ENCODE measurements at places on chromosomes 2 and 18.

GRCh38 chr2:152624805-152625204 is 92.5 kb downstream of the PRPF40A start:
- DNase-seq, result no peak

- no peak for DNase-seq
Measured at GRCh38 chr2:44789971-44790721, 151.4 kb upstream of the SIX3 start.

DNA sequence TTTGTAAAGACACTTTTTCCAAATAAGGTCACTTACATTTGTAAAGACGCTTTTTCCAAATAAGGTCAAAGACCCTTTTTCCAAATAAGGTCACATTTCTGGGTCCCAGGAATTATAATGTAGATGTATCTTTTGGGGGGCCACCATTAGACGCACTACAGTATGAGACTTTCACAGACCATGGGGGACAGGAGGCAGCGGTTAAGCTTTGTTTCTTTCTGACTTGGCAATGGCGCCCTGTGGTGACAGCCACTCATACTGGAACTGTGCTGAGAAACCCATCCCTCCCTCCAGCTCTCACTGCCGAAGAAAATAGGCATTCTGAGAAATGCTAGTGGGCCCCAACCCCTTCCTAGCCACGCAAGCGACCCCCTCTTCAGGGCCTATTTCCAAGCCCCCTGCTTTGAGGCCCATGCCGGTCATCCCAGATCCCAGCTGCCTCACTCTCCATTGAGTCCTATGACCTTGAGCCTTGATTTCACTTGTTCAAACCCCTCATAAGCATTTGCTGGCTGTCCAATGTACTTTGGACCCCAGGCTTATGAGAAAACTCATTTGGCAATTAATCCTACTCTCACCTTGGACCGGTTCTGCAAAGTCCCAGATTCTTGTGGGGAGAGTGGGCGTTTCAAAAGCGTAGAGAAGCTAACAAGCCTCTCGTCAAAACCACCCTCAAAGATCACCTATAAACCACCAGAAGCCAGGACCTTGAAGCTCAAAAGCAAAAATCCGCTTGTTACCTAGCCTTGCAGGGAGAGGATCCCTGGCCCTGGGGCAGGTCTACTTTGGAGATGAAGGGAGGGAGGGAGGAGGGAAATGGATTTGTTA is 11.3 kb upstream of the SPATA3 start:
- DNase-seq, result no peak

- DNase-seq, result no peak
Measured at GRCh38 chr18:73901151-73901550, 246.5 kb downstream of the FBXO15 start.

DNA sequence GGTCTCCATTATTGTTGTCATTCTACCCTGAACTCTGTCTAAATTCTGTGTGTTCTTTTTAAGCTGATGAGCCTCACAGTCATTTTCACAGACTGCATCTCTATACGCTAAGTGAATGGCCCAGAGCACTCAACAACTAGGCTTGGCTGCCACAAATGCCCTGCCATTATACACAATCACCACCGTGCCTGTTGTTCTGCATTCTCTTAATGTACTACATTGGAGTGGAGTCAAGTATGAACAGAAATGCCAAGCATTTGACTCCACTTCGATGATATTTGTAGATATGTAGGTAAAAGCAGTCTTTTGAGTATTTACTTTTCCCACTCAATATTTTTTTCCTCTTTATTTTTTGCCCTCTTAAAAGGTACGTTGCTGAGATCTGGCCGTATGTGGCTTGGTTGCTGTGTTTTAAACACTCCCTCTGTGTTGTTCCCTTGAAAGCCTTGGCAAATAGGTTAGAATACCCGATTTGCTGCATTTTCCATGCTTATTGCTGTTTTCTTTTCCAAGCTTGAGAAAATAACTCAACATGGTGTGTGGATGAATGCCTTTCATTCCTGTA is 36.2 kb upstream of the TMEFF2 start:
- DNase-seq, result no peak

DNA sequence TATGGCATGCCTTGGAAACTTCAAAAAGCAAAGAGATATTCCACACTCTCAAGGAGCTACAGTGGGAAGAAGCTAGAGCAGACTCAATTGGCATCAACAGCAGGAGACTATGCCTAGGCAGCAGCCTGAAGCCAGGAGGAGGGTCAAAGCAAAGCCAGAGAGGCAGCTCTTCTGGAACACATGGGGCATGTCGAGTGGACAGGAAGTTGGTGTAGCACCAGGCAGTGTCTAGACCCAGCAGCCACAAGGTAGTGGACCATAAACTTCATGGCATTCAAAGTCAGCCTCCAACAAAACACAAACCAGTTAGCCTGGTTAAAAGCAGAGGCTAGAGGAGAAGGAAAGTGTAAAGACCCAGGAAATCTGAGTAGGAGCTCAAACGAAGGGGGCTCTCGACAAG is 311.2 kb upstream of the PKDCC start:
- no peak for DNase-seq

GRCh38 chr2:158315000-158315399 is 141.6 kb downstream of the CCDC148 start:
- no peak for DNase-seq

DNA sequence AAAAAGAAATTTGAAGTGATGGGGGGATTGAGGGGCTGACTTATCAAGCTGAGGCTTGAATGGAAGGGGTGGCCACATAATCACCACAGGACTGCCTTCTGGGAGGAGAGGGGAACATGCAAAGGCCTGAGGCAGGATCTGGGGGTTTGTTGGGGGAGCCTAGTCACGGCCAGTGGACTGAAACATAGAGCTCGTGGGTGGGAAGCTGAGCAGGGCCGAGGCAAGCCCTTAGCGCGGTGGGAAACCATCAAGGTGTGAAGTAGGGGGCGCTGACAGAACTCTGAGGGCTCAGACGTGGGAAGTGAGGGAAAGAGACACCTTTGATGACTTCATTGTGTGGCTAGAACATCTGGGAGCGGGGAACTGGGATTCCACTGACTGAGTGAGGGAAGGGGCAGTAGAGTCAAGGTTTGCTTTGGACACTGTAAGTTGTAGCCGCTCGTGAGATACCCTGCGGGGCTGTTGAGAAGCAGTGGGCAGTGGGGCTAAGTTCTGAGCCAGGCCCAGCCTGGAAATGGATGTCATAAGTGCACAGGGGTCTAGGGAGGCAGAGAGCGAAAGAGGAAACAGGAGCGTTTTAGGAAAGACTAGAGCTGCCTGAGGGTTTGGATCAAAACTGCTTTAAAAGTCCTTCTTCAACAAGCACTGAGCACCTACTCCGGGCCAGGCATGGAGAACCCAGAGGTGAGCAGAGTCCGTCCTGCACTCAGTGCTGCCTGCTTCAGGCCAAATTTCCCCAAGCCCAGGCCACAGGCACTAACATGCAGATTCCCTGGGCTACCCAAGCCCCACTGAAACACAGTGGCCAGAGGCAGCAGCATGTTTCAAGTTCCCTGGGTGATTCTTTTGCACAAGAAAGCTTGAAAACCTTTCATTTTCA is 686 bp upstream of the SNORC start:
- no peak for DNase-seq

DNA sequence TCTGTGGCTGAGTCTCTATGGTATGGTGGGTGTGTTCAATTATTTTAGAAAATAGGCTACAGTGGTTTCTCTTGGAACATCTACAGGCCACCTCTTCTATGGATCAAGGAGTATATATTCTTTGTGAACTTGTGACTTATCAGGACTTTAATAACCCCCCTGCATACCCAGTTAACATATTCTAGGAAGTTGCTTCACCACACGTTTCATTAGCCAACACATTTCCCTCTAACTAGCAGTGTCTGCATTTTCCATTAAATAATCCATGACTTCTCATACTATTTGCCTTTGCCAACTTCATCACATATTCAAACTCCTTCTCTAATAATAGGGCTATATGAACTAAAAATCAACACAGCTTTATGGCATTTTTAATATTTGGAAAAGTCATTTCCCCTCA is 187.6 kb upstream of the ARL4C start:
- no peak for DNase-seq

- no peak for DNase-seq
Measured at GRCh38 chr2:119795309-119796303, 35.9 kb downstream of the PTPN4 start.

GRCh38 chr2:177547122-177547521 is 154.5 kb downstream of the AGPS start:
- DNase-seq, result no peak

DNA sequence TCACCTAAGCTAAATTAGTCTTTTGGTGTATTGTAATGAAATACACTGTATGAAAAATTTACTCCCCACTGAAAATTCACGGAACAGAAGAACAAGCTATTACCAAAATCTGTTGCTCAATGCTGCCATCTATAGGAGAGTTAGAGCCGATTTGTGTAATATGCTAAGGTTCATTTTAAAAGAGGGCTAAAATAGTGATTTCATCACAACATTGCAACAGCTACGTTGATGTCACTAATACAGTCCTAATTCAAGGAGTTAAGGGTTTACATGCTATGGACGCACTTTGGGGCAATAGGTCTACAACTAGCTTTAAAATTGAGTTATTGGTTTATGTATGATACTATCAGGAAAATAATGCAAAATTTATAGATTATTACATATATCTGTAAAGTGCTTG is 3.0 kb upstream of the IRS1 start:
- no peak for DNase-seq

DNA sequence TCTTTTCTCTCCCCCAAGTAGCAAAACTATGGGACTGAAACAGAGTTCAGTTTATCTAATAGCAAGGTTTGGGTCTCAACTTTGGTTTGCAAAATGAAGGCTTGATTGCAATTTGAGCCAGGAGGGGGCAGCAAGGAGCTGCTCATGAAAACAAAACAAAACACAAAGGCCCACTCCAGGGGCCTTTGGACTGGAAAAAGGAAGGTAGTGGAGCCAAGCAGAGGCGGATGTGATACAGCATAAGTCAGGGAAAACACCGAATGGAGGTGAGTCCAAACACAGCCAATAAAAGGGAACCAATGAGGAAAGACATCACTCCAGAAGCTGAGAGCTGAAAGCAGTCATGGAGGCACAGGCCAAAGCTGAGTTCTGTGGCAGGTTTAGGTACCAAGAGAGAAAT is 799.7 kb upstream of the ACVR2A start:
- no peak for DNase-seq

GRCh38 chr18:46728219-46728930 is 28.5 kb downstream of the ST8SIA5 start:
- no peak for DNase-seq

DNA sequence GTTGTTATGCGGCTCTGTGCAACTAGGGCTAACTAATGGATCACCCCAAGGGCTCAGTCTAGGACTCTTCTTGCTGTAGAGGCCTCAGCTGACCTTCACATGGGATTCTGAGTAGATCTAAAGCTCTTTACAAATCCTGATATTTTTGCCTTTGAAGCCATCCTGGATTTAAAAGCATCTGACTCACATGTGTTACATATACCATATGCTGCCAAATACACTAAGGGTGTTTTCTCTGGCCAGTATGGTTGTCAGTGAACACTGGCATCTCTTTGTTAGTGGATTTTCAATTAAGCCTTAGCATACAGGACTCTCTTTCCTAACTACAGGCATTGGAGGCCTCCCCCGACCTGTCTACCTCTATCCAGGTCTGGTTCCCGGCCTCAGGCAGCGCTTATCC is 992.8 kb upstream of the FANCL start:
- no peak for DNase-seq

DNA sequence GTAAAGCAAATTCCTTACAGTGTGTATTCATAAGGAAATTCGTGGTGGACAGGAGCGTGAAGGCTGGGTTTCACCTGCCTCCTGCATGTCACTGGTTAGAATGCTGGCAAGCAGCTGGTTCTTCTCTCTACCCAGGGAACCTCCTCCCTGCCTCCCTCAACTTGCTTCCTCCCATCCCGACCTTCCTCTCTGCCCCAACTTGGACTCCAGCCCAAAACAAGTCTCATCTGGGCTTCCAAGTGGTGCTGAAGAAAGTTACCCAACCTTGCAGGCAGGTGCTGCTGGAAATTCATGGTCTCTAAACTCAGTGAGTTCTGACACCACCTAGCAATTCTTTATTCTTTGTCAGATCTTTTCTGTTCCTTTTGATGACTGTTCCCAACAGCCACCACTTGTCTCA is 184.5 kb downstream of the BCL2 start:
- DNase-seq, result no peak

DNA sequence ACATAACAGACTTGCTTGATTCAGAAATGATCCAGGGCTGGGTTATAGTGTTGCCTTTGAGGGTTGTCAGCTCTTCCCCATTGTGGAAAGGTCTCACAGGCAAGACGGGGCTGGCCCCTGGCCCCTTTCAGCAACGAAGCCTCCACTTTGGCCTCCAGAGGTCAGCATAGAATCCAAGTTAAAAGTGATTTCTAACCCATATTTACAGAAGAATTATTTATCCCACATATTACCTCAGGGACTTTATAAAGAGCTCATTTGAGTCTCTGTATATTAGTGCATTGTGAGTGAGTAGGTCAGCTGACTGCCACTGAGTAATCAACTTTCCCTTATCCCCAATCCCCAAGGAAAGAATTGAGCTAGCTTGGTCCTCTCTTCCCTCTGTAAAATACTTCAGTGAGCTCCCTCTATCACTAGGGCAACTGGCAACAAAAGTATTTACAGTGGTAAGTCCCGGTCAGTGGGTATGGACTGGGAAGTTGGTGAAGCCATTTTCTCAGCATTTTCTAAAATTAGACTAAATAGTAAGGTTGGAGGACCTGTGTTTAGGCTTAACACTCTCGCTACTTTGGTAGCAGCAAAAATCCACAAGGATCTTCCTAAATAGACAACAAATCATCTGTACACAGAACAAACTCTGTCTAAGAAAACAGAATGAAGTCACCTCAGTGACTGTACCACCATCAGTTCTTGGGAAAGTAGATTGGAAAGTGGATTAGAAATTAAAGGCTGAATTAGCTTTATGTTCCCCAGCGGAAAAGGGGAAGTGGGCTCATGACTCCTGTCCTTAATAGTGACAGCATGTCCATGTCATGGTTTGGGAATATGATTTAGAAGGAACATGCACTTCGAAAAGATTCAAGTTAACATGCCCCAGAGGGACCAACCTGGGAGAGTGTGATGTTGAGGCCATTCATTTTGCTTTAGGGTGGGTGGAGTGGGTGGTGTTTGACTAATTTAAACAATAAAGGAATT is 171.0 kb upstream of the SIX3 start:
- no peak for DNase-seq

DNA sequence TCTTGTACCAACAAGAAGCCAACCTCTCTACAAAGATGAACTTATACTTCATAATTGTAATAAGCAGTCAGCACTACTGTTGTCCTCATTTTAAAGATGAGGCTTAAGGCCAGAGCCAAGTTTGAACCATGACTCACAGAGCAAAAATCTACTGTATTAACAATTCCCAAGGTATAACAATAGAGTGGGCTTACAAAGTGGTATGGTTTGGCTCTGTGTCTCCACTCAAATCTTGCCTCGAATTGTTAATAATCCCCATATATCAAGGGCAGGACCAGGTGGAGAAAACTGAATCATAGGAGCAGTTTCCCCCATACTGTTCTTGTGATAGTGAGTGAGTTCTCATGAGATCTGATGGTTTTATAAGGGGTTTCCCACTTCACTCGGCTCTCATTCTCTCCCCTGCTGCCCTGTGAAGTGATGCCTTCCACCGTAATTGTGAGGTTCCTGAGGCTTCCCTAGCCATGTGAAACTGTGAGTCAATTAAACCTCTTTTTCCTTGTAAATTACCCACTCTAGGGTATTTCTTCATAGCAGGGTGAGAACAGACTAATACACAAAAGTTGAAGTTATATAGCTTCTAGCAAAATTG is 19.5 kb downstream of the MRPL44 start:
- DNase-seq, result no peak

- no peak for DNase-seq
Measured at GRCh38 chr2:48651158-48651790, 33.6 kb downstream of the GTF2A1L start.

All from activated CD8-positive, alpha-beta memory T cell treated with anti-CD3 and anti-CD28 coated beads for 1 hour (primary cell).